H4 (cell line): ENCODE measurements at places on chromosomes 6 and 20. TPM values are rescaled to one million over a fixed set of nuclear protein-coding genes. Genes with fewer than 3 reads are reported as not detected.

- no peak for DNase-seq
These were observed 126.7 kb downstream of the AIG1 start for GRCh38 chr6:143187238-143187923.

DNA sequence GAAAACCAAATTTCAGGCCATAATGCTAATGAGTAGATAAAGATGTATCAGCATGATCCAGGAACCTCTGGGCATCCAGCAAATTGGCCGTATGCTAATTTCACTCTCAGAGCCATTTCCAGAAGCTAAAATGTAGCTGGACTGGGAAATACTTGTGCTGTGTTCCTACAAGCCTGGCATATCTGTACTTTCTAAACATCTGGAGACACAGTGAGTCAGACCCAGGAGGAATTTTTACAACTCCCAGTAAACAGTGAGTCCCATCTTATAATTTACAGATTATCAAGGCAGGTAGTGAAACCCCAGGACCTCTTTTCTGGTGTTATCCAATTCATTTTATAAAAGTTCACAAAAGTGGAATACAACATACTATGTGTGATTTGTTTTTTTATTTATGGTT lies 683.0 kb upstream of the ADGRB3 start:
- DNase-seq = peak; percentile 7

- no peak for DNase-seq
These were observed 57.3 kb downstream of the TRIM38 start for GRCh38 chr6:26019967-26020328.

- no peak for DNase-seq
These were observed 470.4 kb upstream of the SLC35B3 start for GRCh38 chr6:8905757-8906156.

- no peak for DNase-seq
These were observed 14.0 kb downstream of the KIAA1755 start for GRCh38 chr20:38246357-38247165.

DNA sequence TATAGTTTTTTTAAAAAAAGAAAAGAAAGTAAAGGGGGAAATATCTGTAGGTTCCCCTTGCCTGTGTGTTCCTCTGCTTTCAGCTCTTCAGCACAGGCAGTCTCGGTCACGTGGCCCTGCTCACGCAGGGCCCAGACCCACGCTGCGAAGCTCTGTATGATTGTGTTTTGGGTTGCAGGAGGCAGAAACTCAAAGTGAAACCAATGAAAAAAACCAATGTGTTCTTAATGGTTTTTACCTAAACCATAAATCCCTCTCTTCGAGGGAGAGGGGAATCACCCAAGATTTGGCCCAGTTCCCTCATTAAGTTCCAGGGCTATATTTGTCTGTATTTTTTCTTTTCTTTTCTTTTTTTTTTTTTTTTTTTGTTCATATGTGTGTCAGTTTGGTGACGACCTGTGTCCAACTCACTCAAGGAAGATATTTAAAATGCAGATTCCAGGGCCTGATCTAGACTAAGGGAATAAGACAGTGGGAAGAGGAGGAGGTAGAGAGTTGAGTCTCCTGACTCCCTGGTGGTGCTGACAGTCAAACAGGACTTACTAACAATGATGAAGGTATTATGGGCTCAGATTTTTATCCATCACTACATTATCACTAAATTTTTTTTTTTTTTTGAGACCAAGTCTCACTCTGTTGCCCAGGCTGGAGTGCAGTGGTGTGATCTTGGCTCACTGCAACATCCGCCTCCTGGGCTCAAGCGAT lies 33.8 kb upstream of the RREB1 start:
- no peak for DNase-seq

DNA sequence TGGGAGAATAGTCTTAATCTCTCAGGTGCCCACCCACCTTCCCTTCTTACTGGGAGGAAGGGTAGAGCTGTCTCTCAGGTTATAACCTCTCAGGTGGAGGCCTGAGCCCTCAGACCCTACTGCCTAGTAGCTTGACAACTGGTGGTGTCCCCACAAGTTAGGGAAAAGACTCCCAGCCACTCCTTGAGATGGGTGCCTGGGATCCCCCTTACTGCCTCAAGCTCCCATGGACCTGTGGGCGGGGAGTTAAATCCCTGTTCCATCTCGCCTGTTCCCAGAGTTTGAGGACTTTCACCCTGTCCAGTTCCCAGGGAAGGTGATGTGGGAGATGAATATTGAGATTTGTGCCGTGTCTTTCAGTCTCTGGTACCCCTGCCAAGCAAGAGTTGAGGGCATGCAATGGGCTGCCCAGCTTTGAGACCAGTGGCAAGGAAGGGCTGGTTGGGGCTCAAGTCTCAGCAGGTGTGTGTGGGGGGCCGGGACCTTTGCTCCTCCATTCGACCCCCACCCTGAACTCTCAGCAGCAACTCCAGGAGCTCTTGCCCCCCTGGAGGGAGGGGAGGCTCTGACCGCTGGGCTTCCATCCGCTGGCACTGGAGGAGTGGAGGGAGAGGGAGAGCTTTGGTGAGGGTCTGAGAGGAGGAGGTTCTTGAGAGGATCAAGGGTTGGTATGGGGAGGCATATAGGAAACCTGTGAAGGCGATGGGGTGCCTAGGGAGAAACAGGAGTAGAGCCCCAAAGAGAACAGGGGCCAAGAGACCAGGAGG lies 1.1 kb upstream of the PBX2 start:
- DNase-seq = no peak

DNA sequence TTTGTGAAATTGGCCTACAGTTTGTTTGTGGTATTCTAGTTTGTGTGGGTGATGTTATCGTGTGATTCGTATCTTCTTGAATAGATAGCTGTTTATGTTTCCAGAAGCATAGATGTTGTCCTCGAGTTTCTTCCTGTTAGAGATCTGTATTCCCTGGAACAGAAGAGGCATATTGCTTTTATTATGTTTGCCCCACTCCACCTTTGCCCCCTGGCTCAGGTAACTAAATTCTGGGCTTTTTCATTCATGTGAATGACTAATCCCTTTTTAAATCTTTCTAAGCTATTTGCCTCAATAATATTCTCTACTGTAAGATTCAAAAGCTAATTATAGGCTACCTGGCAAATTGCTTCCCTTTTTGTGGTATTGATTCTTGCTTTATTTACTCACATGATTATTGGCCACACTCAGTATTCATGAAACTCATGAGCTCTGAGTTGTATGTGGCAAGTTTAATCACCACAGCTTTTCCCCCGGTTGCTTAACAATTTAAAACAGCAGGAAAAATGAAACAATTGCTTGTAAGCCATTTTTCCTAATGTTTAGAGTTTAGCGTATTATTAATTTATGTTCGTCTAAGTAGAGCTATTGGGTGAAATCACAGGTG lies 12.6 kb downstream of the RNF217 start:
- no peak for DNase-seq

DNA sequence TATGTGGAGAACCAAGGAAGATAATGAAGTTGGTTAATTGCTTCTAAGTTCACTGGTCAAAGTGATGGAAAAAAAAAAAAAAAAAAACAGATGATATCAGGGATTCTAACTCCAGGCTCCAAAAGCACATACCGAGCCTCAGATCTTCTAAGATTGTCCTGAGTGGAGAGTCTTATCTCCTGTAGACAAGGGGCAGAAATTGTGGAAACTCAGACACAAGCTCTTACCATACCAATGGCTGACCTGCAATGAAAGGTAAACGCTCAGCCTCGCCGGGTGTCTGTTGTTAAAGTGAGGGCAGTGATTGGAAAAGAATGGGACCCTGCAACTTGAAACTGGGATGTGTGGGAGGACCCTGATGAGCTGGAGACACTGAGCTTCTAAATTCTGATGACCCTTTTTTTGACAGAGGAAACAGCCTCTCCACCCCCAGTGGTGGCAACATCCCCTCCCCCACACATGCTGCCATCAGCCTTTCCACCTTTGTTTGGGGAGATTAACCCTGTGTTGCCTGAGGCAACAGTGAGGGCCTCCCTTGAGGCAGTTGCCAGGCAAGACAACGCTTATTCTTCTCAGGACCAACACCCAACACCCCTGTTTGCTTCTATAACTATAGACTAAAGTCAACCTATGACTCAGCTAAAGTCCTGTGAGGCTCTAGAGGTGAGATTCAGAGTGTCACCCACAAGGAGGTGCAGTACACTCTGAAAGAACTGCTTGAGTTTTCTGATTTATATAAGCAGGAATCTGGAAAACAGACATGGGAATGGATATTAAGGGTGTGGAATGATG lies 154.0 kb downstream of the THBS2 start:
- peak; percentile 39 for DNase-seq

DNA sequence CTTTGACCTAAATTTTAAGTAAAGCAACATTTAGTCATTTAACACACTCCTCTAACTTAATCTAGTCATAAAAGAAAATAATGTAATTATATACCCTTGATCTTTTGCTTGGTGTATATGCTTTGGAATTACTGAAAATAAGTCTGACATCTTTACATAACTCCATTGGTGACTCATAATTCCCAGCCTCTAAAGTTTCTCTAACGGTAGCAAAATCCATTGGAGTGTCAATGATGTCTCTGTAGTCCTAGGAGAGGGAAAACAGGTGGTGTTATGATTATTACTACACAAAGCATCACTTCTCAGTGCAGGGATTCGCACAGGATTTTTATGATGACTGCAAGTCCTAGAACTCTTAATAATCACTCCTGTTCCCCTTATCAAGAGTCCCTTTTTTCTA lies 80.2 kb downstream of the IRAK1BP1 start:
- DNase-seq = no peak

DNA sequence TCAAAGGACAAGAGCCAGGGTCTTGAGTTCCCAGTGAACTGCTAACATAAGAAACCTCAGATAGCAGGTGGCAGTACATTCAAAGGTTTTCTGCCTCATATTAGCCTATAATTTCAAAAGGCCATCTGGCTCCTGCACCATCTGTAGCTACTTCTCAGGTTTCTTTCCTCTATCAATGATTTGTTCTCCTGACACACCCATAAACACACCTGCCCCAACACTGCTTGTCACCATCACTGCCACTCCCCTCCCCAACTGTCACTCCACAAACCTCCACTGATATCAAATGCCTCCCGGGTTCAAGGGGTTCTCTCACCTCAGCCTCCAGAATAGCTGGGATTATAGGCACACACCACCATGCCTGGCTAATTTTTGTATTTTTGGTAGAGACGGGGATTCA lies 152.7 kb upstream of the SLC22A16 start:
- DNase-seq = no peak

- no peak for DNase-seq
These were observed 21.2 kb downstream of the ROS1 start for GRCh38 chr6:117404548-117404947.

GRCh38 chr6:72081871-72082270 lies 195.5 kb downstream of the RIMS1 start:
- DNase-seq = no peak

DNA sequence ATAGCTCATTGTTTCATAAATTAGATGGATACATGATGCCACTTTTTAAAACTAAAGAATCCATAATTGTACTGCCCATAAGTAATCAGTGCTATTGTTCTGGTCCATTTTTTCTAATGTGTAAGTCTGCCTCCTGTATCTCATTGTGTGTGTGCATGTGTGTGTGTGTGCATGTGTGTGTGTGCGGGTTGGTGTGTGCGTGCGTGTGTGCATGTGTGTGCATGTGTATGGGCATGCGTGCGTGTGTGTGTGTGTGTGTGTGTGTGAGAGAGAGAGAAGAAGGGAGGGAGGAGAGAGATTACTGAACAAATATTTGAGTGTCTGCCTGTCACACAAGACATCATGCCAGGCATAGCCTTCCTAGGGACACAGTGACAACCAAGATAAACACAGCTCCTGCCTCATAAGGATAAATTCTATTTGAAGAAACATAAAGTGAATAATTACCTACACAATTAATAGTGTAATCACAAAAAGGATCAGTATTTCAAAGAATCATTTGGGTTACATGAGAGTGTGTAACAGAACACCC lies 33.2 kb upstream of the RPS6KA2 start:
- DNase-seq = no peak

DNA sequence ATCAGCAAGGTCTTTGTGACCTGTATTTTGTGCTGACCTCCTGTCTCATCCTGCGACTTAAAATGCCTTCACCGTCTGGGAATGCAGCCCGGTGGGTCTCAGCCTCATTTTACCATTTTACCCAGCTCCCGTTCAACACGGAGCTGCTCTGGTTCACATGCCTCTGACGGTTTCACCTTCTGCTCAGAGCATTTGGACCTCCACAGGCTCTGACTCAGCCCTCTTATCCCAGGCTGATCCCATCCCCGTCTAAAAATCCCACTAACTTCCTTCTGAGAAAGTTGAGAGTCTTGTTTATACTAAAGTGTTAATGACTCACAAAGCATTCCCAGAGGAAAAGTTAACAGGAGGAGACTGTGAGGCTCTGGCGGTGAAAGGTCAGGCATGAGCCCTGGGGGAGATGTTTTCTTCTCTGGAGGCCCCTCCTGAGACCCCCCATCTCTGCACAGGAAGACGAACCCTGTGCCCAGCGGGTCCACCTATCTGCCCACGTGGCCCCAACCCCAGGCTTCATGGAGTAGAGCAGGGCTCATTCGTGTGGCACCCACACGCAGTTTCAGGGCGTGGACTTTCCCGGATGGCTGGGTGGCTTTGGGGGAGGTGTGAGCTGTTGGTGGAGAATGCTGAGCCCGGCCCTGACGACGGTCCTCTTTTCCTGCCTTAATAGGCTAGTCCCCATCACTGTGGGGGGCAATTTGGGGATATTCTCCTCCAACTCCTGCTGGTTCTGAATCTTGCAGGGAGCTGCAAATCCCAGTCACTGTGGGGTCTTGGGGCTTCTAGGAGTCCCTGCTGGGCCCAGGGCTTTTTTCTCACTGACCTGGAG lies 3.3 kb upstream of the BIRC7 start:
- DNase-seq = peak; percentile 96

GRCh38 chr20:48932375-48932941 lies 10.9 kb downstream of the ARFGEF2 start:
- DNase-seq = no peak

GRCh38 chr20:7722564-7722963 lies 217.7 kb downstream of the HAO1 start:
- DNase-seq = no peak

DNA sequence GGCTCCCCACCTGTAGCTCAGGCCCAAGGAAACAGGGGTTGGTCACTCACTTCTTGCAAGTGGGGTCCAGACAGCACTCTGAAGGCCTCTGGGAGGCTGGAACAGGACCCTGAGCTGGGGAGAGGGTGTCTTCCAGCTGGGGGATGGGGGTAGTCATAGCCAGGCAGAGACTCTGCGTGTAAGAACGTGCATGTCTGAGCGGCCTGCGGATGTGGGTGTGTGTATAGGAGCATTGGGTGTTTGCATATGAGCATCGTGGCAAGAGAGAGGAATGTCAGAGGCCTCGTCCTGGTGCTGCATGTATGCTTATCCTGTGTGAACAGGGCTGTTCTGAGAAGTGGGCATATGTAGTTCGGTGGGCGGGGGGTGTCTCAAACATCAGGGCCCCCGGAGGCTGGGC lies 12.1 kb downstream of the BPIFB3 start:
- DNase-seq = no peak

GRCh38 chr6:169986848-169987498 lies 235.6 kb downstream of the ERMARD start:
- no peak for DNase-seq

- no peak for DNase-seq
These were observed 31.9 kb upstream of the PRELID3B start for GRCh38 chr20:59074456-59074855.

Gene GPLD1
- 0.08 TPM in 1 of 2 replicates, not detected in the other for total RNA-seq

Gene PCK1
- total RNA-seq = 0.08 TPM in 1 of 2 replicates, not detected in the other

Gene CCDC170
- not detected in 2 replicates for total RNA-seq

Gene PYGB
- 39.4 and 41.1 TPM in 2 replicates for total RNA-seq

Gene CGA
- total RNA-seq = not detected in 2 replicates
